ENCODE measurements at places on chromosomes 1 and 21.

DNA sequence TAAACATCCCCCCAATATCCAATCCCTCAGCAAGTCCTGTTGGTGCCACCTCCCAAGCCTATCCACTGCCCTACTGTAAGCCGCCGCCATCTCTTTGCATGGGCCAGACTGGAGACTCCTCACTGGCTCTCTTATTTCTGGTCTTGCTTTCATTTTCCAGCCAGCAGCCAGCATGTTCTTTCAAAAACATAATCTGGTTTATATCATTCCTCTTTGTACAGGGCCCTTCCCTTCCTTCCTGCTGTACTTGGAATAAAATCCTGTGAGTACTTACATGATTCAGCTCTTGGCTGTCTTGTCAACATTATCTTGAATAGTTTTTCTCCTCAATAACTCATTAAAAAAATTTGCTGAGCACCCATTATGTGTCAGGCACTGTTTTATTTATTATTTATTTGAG is 28.2 kb downstream of the TLR5 start:
- no peak for DNase-seq

GRCh38 chr1:164843743-164844500 is 284.9 kb downstream of the PBX1 start:
- DNase-seq, result no peak

DNA sequence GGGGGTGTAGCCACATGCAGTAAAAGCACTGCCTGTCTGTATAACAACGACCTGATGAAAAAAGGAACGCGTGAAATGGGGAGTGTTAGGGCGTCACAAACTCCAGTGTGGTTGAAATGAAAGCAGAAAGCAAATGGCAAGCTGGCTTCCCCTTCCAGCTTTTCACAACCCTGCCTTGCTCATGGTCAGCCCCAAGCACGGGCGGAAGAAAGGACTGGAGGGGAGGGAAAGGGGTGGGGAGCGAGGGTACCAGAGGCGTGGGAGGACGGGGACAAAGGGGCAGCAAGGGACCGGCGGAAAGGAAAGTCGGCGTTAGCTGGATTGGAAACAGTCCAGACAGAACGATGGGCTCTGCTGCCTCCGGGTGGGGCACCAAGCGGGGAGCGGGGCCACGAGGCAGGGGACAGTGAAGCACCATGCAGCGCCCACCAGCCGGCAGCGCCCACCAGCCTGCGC is 9.6 kb downstream of the VPS26C start:
- no peak for DNase-seq

- no peak for DNase-seq
Measured at GRCh38 chr1:183612407-183612806, 22.1 kb upstream of the NCF2 start.

DNA sequence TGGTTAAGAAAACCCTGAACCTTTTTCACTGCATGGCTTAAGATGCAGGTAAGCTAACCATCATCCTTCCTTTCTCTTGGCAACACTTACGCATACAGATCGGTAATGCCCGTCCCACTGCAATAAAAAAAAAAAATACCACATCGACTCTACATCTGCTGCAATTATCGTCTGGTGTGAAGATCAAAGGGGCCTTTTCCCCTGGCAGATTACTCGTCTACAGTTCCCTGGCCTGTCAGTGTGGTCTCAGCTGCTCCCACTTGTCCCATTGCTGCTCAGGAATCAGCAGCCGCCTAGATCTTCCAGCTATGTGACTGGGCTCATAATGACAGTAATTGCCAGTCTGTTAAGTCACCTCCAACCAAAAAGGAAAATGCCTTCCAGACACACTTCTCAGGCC is 133.1 kb downstream of the SETD4 start:
- DNase-seq, result no peak

- DNase-seq, result no peak
Measured at GRCh38 chr1:71835442-71835813, 446.9 kb downstream of the NEGR1 start.

- no peak for DNase-seq
Measured at GRCh38 chr1:84785271-84786036, 95.2 kb upstream of the SSX2IP start.

- no peak for DNase-seq
Measured at GRCh38 chr1:61131716-61132115, 49.4 kb downstream of the NFIA start.

DNA sequence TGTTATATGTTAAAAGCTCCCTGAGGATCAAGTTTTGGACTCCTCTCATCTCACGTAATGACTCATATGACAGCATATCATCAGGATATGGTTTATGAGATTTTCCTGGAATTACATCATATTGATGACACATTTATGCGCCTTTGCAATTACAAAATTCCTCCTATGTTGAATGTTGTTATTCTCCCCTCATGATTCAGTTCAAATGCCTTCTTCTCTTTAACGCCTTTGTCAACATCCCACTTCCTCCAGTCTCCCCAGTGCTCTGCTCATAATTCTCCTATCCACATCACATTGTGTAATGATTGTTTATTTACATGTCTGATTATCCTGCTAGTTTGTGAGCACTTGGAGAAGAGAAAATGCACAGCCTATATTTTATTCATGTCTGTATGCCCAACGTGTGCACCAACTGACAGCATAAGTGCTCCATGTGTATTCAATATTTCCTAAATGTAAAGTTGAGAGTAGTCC is 80.9 kb upstream of the BACH1 start:
- no peak for DNase-seq

DNA sequence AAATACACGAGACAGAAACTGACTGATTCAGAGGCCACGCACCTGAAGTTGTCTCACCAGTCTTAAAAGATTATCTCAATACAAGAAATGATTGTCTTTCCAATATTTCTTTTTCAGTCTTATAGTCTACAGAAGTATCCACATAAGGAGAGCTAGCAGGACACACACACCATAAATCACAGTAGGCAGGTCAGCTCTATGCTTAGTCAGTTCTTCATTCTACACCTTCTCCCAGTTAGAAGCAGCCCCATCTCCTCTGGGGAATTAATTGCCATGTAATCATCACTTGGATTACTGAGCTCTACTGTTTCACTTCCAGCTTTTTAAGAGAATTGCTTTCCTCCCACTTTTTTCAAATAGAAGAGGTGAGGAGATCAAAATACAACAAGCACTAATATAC is 59.6 kb downstream of the SMYD3 start:
- no peak for DNase-seq

DNA sequence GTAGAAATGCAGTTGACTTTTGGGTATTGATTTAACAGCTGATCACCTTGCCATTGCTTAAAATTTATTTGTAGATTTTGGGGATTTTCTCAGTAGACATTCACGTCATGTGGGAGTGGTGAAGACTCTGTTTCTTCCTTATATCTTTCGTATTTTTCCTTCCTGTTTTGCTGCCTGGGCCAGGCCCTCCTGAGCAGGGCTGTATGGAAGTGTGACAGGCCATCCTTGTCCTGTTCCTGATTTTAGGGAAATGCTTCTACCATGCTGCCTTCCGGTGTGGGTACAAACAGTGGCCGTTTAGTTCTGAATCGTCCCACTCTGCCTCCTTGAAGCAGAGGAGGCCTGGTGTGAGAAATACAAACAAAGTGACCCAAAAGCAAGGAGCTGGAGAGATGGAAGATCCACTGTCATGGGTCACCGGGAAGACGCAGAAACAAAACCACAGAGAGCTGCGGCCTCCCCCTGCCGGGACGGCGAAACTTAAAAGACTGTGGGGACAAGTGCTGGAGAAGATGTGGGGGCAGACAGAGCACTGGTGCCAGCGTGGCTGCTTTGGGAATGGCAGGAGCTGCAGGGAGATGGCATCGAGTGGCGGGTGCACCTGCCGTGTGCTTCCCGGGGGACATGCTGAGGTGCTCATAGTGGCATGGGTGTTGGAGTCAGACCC is 7.6 kb downstream of the AGPAT3 start:
- DNase-seq, result no peak

- no peak for DNase-seq
Measured at GRCh38 chr1:53354119-53354518, 26.2 kb upstream of the LRP8 start.

DNA sequence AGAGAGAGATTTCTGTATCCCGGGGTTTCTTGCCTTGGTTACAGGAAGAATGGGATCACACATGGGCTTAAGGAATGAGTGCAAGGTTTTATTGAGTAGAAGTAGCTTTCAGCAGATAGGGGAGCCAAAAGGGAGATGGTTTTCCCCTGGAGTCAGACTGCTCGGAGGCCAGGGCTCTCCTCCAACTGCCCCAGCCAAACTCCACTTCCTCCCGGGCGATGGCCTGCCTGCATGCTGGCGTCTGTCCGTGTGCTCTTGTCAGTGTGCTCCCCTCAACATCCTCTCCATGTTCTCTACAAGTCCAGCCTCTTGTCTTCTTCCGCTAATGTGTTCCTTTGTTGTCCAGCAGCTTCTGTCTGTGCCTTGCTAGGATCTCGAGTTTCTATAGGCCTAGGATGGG is 421.3 kb upstream of the ADGRL2 start:
- DNase-seq, result no peak

DNA sequence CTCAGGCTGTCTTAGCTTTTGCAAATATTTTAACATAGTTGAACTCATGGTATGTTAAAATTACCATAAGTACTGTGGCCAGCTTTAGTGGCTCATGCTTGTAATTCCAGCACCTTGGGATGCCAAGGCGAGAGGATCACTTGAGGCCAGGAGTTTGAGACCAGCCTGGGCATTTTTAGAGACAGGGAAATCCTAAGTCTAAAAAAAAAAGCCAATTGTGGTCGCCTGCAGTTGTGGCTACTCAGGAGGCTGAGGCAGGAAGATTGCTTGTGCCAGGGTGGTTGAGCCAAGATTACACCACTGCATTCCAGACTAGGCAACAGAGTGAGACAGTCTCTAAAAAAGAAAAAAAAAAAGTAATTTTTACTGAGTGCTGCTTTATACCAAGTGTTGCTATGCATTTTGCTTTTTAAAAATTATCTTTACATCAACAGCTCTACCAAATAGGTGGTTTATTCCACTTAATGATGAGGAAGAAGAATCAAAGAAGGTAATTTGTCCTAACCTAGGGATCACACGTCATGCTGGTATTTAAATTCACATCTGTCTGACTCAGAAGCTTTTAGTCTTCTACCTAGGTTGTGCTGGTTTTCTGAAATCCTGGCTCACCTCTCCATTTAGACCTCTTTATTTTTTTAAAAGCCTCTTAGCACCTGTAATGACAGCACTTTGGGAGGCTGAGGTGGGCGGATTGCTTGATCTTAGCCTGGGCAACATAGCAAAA is 16.8 kb downstream of the PPP1R12B start:
- no peak for DNase-seq

GRCh38 chr1:212974711-212975110 is 24.4 kb downstream of the VASH2 start:
- DNase-seq, result no peak
